ENCODE measurements at places on chromosomes 3 and 15.

DNA sequence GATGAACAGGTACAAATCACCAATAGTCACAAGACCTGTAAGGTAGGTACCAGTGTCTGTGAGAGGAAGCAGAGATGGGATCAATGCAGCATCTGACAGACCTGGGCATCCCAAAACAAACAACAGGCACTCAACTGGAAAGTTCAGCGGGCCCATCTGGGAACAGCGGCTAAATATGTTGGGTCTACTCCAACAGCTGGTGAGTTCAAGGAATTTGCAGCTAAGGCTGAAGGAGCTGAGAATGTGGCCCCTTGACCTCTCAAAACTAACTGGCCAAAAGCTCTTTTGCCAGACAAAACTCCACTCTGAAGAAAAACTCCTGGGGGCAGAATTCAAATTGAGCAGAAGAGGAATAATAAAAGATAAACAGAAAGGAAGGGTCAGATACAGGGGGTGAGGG lies 24.4 kb downstream of the AVEN start:
- DNase-seq, result no peak

DNA sequence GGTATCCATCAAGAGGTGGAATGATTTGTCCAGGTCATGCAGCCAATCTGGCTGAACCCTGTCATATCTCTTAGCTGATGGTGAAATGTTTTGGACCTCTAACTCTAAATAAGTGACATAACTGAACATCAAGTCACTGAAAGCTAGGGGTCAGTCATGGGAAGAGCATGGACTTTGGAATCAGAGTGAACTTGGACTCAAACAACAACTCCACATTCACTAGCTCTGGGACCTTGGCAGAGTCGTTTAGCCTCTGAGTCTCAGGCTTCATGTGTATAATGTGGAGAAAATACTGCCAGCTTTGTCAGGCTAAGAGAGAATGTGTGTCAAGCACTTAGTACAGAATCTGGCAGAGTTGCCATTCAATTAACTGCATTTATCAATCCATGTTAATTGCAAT lies 557.8 kb upstream of the CFAP20DC start:
- no peak for DNase-seq

DNA sequence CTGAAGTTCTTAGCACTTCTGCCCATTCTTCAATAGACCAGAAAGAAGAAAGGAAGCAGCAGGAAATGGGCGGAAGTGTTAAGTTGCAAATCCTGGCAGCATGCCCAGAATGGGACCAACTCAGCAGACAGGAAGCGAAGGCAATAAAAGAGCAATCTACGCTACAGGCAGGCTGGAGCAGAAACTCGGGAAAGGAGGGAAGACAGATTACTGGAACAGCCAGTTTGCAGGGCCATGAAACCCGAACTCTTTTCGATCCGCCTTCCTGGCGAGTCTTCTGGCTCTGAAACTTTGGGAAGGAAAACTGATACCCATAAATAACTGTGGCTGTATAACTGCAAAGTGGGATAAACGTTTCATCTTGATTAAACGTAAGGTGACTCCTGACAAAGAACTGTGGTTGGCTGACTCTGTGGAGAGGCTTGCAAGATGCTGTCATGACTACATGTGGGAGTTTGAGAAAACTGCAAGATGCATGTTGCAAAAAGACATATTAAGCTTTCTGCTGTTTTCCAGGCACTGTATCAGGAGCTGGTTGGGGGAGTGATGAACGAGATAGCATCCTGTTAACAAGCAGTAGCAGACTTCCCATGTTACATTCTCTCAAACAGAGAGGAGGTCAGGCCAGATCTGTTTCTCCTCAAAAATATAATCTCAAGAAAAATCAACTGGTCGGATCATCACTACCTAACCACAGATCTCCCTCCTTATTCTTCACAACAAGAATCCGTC lies 67.8 kb downstream of the FMN1 start:
- no peak for DNase-seq

DNA sequence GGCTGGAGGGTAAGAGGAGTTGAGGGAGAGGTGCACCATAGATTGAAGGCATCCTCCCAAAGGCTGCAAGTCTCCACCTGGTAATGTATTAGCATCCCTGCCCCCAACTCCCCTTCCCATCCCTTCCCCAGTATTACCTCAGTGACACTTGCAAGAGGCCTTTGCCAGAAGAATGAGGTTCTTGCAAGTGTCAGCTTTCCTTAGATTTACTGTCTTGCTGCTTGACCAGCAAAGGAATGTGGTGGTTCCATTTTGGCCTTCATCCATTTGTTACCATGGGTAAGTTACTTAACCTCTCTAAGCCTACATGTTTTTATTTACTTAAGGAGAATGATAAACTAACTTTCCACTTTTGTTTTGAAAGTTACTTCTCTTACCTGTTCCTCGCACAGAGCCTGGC lies 108.9 kb downstream of the LRTM1 start:
- no peak for DNase-seq

DNA sequence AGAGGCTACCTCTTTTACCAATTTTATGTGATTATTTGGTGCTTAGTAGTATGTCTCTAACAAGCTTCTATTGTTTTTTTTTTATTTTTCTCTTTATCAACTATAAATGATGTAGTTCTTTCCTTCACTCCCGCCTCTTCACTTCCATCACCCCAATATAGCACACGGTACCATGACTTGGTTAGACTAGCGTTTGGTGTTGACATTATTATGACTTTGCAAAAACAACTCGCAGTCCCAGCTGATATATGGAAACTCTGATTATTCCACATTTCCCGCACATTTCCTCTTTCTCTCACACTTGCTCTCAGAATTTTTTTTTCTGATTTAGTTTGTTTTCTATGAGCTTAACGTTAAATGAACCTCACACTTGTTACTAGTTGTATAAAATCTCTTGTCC lies 162.2 kb downstream of the GREM1 start:
- no peak for DNase-seq

GRCh38 chr15:60966316-60966715 lies 262.8 kb downstream of the RORA start:
- DNase-seq, result no peak

GRCh38 chr15:67945951-67946700 lies 106.3 kb upstream of the RNU6-1 start:
- no peak for DNase-seq

- no peak for DNase-seq
Measured at GRCh38 chr3:156795890-156796481, 30.2 kb upstream of the LEKR1 start.

DNA sequence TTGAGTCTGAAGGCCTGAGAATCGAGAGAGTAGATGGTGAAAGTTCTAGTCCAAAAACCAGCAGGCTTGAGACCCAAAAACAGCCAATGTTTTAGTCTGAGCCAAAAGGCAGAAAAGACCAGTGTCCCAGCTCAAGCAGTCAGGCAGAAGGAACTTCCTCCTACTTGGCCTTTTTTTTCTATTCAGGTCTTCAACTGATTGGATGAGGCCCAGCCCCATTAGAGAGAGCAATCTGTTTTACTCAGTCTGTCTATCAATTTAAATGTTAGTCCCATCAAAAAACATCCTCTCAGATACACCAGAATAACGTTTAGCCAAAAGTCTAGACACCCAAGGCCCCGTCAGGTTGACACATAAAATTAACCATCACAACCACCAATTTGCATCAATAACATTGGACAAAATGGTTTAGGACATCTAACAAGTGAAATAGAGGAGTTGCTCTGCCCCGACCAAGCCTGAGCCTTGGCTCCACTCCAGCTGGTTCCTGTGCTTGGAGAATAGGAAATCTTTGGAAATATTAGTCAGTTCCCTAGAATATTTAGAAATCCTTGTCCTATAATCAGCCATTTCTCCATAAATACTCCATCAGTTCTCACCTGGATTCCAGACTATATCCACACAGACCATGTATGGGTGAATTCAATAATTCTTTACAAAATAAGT lies 51.4 kb upstream of the LIPC start:
- DNase-seq, result no peak

- no peak for DNase-seq
Measured at GRCh38 chr3:133890037-133890436, 5.6 kb downstream of the RAB6B start.

- DNase-seq, result no peak
Measured at GRCh38 chr15:60373327-60373726, 24.5 kb downstream of the ANXA2 start.

DNA sequence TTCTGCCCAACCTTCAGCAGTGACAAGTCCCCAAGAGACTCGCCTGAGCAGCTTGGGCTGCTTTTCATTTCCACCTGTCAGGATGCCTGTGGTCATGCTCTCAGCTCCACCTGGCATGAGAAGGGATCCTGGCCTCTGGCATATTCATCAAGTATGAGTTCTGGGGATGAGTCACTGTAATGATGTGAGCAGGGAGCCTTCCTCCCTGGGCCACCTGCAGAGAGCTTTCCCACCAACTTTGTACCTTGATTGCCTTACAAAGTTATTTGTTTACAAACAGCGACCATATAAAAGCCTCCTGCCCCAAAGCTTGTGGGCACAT lies 3.5 kb downstream of the MYD88 start:
- DNase-seq, result no peak

- no peak for DNase-seq
Measured at GRCh38 chr3:45865563-45865962, 20.8 kb upstream of the CCR9 start.

DNA sequence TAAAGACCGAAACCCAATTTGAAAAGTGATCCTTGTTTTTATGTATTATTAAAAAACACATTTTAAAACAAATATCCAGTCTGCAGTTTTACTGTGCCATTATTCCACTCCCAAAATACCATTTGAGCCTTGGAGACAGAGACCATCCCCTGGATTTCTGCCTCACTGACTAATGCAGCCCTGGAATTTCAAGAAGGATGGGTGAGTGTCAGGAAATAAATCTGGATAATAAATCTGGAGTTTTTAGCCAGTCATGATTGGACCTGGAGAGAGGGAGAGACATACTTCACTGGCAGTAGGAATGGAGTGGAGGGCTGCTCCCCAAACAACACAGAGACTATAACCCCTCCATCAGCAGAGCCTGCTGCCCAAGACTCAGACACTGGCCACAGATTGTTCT lies 123.3 kb downstream of the MYLK start:
- DNase-seq, result no peak

- no peak for DNase-seq
Measured at GRCh38 chr3:127632035-127632820, 3.2 kb downstream of the PODXL2 start.

- no peak for DNase-seq
Measured at GRCh38 chr15:84888639-84889038, 4.2 kb downstream of the SLC28A1 start.

GRCh38 chr3:30686176-30686575 lies 79.8 kb downstream of the TGFBR2 start:
- DNase-seq, result no peak

DNA sequence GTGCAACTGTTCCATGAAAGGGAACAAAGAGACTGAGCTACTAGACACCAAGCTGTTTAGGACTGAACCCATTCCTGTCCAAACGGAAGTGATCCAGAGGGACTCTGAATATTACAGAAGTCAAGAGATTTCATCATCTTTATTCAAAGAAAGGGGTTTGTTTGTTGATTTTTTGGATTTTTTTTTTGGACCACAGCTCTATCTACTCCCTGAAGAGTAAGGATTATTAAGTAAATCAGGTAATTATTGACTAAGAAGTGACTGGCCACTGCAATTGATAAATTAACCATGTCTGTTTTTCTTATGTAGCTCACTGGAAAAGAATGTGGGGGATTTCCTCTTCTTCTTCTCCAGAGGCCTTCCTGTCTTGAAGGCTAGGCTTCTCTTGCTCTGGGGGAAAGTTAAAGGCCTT lies 146.6 kb upstream of the TPM1 start:
- no peak for DNase-seq

DNA sequence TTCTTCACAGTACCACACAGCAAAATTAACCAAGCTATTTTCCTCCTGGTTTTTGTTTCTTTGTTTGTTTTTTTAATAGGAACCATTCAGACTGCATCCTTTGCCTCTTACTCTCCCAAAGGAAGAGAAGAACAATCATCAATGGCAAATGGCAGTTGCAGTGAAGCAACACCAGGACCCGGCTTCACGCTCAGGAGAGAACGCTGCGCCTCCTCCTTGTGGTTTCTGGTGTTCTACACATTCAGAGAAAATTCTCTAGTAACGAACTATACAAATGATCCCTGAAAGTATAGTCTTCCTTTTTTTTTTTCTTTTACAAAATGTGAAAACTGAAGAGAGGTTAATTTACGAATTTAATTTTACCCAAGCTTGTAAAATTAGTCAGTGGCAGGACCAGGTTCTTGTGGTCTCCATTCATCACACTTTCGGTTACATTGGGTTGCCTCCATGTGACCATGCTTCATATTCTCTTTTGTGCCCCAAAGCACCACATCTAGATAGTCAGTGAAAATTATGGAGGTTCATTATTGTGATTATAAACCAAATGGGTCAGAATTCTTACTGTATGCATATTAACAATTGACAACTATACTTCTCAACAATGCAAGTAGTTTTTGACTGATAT lies 10.6 kb upstream of the MINDY2 start:
- DNase-seq, result no peak

- DNase-seq, result no peak
Measured at GRCh38 chr3:109707617-109708016, 370.3 kb upstream of the DPPA4 start.

DNA sequence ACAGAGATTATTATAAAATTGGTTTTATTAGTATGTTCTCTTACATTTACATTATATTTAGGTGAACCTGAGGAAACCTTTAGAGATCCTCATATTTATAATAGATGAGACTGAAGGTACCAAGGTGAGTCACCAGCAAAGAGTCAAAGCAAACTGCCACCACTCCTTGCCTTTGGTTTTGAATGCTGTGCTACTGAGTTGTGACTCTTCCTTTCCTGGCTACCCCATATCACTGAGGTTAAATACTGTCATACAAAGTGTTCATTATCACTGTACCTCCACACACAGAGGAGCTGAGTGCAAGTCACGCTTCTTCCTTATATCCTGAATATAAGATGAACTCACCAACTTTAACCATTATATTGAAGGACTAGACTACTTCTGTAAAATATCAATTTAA lies 168.2 kb downstream of the CBLB start:
- no peak for DNase-seq

DNA sequence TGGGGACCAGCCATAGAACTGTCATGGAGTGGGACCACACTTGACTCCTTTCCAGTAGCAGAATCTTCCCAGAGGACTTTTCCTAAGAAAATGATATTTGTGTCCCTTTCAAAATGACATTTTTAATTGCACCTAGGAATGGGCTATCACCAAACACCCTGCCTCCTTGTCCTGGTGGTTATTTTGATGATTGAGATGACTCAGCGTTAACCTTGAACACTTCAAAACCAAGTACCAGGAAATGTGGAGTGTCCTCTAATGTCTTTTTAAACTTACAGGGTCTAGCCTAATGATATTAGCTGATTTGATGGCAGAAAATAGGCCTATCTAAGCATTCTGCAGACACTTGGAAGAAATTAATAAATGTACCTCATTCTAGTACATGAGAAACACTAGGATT lies 90.7 kb downstream of the HHLA2 start:
- no peak for DNase-seq

DNA sequence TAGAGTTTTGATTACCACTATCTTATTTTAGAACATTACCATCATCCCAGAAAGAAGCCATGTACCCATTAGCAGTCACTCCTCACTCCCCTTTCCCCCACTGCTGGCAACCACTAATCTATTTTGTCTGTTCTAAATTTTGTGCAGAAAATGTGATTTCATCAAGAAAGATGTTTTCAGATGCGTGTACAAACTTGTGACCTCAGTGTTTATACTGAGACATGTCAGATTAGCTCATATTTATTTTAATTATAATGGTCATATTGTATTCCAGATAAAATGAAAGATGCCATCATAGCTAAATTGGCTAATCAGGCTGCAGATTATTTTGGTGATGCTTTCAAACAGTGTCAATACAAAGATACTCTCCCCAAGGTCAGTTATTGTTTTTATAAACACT lies 27.8 kb downstream of the PDCD6IP start:
- no peak for DNase-seq

Data from cerebellar nuclear complex (tissue), 1 donor.